SJSA1 (cell line): ENCODE measurements at places on chromosomes 1 and 21. TPM values are rescaled to one million over a fixed set of nuclear protein-coding genes. Genes with fewer than 3 reads are reported as not detected.
A peak's percentile ranks its signal among the peaks of the same experiment; 100 is the strongest.

DNA sequence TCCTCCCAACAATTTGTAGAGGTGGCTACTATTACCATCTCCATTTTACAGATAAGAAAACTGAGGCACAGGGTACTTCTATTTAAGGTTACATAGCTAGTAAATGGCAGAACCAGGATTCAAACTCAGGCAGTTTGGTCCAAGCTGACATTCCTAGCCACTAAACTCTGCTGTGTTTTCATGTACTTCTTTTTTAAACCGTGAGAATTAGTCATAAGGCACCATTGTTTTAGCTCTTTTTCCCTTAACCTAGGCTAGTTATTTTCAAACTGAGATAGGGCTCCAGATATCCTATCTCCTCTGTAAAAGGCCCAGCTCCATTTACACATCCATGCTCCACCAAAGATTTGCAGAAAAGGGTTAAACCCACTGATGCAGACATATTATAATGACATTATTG is 92.9 kb downstream of the PTPN14 start:
- no peak for DNase-seq

GRCh38 chr1:56429288-56429687 is 150.1 kb downstream of the PLPP3 start:
- DNase-seq, result no peak

- no peak for DNase-seq
Measured at GRCh38 chr1:102628109-102628613, 480.2 kb downstream of the COL11A1 start.

DNA sequence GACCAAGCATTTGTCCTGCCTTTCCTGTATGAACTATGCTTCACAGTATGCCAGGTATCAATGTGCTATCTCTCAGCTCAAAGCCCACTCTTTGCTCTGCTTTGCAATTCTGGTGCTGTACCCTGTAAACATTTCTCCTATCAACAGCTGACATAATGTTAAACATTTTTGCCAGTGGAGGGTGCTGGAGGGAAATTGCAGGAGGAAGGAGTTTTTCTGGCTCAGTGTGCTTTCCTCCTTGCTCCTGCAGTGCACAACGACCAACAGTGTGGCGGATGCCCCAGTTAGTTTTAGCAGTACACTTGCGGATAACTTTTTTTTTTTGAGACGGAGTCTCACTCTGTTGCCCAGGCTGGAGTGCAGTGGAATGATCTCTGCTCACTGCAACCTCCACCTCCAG is 67.1 kb upstream of the PTGFRN start:
- DNase-seq, result no peak

GRCh38 chr1:98702976-98703375 is 41.5 kb downstream of the SNX7 start:
- DNase-seq, result no peak

KCTD3 gene
- total RNA-seq, result 35.2 and 45.0 TPM in 2 replicates

- peak; percentile 97 for DNase-seq
Measured at GRCh38 chr1:222617367-222617951, 438 bp upstream of the MIA3 start.

- no peak for DNase-seq
Measured at GRCh38 chr1:74419611-74420010, 92.8 kb downstream of the LRRC53 start.

- no peak for DNase-seq
Measured at GRCh38 chr1:24707687-24708086, 37.6 kb upstream of the CLIC4 start.

DNA sequence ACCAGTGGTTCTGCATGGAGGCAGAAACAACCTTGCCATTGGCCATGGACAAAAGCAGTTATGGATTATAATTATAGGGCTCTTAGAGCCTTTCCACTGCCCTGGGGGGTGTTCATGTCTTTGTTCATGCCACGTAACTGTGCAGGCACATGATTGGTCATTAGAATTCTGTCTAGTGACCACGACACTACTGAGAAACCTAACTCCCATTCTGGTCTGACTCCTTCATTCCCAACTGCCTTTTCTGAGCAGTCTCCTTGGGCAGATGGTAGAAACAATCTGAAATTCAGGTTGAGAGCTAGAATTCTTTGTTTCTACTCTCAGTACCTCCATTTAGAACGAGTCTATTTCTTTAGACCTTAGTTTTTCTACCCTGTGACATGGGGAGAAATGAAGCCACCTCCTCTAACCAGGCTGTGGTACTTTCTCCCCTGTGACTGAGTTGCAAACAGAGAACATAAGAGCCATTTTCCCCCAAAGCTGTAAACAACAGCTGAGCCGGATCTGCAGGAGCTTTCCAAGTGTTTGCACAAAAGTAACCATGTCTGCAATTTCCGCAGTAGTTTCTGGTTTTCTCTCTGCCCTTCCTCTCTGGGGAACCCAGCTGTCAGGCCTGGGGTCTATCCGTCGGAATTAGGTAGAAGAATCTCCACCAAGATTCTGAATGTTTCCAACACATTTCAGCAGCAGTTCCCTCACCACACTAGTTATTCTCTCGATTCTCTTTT is 37.7 kb upstream of the IPO9 start:
- no peak for DNase-seq

GRCh38 chr1:12778061-12778460 is 4.5 kb downstream of the PRAMEF12 start:
- no peak for DNase-seq

- DNase-seq, result peak; percentile 68
Measured at GRCh38 chr1:229430761-229431283, 3.1 kb downstream of the ACTA1 start.

DNA sequence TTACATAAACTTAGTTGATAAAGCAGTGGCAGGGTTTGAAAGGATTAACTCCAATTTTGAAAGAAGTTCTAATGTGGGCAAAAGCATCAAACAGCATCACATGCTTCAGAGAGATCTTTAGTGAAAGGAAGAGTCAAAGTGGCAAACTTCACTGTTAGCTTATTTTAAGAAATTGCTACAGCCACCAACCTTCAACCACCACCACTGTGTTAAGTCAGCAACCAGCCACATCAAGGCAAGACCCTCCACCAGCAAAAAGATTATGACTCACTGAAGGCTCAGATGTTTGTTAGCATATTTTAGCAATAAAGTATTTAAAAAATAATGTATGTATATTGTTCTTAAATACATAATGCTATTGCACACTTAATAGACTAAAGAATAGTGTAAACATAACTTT is 21.3 kb upstream of the MAGI3 start:
- no peak for DNase-seq

AMY1C gene
- total RNA-seq, result not detected in 2 replicates

SEMA4A gene
- 0.16 and 1.8 TPM in 2 replicates for total RNA-seq

- no peak for DNase-seq
Measured at GRCh38 chr1:91122106-91122717, 100.4 kb upstream of the ZNF644 start.

GRCh38 chr1:71857862-71858261 is 424.5 kb downstream of the NEGR1 start:
- DNase-seq, result no peak

PHLDA3 gene
- 36.7 and 75.0 TPM in 2 replicates for total RNA-seq

CDC20 gene
- total RNA-seq, result 194 and 257 TPM in 2 replicates

GRCh38 chr1:12656575-12656974 is 12.7 kb downstream of the AADACL4 start:
- no peak for DNase-seq

DNA sequence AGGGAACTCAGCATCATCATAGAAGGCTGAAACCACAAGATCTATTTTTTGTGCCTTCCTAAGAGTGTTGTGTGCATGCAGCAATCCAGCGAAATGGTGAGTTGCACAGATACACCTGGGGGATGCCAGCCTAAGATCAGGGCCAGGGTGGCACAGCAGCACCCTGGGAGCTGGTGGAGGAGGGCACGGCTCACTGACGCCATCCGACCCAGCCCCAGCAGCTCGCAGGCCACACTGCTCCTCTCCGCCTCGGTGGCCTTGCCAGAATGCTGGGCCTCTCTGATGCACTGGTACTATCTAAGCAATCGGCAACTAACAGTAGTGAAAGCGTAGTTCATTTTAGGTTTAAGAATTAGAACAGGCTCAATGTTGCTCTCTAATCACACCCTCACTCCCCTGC is 37.8 kb downstream of the CAPZB start:
- DNase-seq, result no peak

GRCh38 chr1:204083491-204083890 is 10.6 kb downstream of the SOX13 start:
- no peak for DNase-seq

DNA sequence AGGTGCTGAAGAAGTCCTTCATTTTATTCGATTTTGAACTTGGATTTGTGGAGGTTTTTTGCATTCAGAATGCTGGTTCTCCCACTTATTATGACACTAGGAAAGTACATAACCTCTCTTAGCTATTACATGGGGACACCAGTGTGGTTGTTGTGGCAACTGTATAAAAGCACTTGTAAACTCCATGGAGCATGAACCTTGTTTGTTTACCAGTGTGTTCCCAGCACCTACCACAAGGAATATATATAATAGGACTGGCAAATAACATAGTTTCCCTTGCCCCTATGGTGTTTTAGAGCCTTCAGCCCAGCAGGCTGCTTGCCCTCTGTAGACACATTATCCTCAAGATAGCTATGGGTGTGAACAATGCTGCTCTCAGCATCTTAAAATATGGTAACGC is 43.1 kb downstream of the RASSF5 start:
- DNase-seq, result no peak

DNA sequence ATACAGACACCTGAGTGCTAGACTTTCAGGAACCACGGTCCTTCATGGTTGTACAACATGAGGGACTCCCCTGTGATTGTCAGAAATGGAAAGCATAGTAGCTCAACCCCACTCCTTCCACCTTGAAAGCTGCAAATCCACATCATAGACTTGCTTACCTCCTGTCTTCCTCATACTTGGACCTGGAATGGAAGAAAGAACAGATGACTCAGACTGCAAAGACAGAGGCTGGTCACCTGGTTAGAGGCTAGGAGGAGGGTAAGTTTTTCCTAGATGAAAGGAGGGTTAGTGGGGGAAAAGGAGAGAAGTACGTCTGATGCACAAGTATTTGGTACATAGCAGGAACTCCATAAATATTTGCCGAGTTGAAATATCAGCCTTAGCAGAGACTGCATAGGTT is 37.2 kb downstream of the LRRC71 start:
- no peak for DNase-seq
